ENCODE measurements at places on chromosomes 5 and 9.

DNA sequence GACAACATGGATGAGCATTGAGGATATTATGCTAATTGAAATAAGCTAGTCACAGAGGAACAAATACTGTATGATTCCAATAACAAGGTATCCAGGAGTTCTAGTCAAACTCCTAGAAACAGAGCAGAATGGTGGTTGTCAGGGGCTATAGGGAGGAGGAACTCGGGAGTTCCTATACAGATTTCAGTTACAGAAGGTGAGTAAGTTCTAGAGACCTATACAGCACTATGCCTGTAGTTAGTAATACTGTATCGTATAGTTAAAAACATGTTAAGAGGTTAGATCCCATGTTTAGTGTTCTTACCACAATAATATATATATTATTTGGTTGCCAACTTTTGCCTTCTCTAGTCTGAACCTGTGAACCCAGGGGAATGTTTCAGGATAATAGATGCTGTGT is 7.9 kb upstream of the OXCT1 start:
- H3K4me1 ChIP-seq = peaks cover 2% of the 10 kb centered on the region
- H3K4me3 ChIP-seq = no peak overlapping the region
- no peak overlapping the region for H3K27ac ChIP-seq
- peaks cover 5% of the 10 kb centered on the region for H3K36me3 ChIP-seq

GRCh38 chr9:116870566-116870965 is 183.5 kb downstream of the TRIM32 start:
- no peak overlapping the region for H3K4me3 ChIP-seq
- no peak for DNase-seq
- peaks cover 17% of the 10 kb centered on the region for H3K27me3 ChIP-seq
- H3K4me1 ChIP-seq = no peaks in the 10 kb centered on the region

- H3K27me3 ChIP-seq = no peaks in the 10 kb centered on the region
- peak within 1 kb of the TSS; percentile 91 for H3K27ac ChIP-seq
- peaks cover 10% of the 10 kb centered on the region for H3K36me3 ChIP-seq
- peak within 1 kb of the TSS; percentile 95 for H3K4me3 ChIP-seq
These were observed at the start of gene ALDH1B1 for GRCh38 chr9:38392235-38393127. ALDH1B1 (plus strand) TSS chr9:38392702; CDS start chr9:38395749, 3,047 bp downstream.

- no peak overlapping the region for H3K27ac ChIP-seq
- DNase-seq = no peak
- H3K27me3 ChIP-seq = peaks cover 16% of the 10 kb centered on the region
- no peaks in the 10 kb centered on the region for H3K36me3 ChIP-seq
- no peak overlapping the region for H3K4me3 ChIP-seq
These were observed 24.2 kb upstream of the ANKRD18A start for GRCh38 chr9:38644601-38645000.

GRCh38 chr5:58937031-58937681 is 354.3 kb downstream of the RAB3C start:
- no peak overlapping the region for H3K4me3 ChIP-seq
- no peaks in the 10 kb centered on the region for H3K27me3 ChIP-seq
- DNase-seq = no peak
- no peaks in the 10 kb centered on the region for H3K36me3 ChIP-seq
- H3K27ac ChIP-seq = no peak overlapping the region

GRCh38 chr5:176342766-176343458 is 18.7 kb downstream of the KIAA1191 start:
- peak overlapping the region; percentile 50 for H3K27ac ChIP-seq
- H3K27me3 ChIP-seq = no peaks in the 10 kb centered on the region

GRCh38 chr9:121206516-121207370 is 5.1 kb upstream of the RAB14 start:
- H3K4me1 ChIP-seq = peaks cover 7% of the 10 kb centered on the region
- H3K27me3 ChIP-seq = no peaks in the 10 kb centered on the region
- no peaks in the 10 kb centered on the region for H3K36me3 ChIP-seq
- H3K27ac ChIP-seq = no peak overlapping the region
- no peak overlapping the region for H3K4me3 ChIP-seq

- no peak overlapping the region for H3K27ac ChIP-seq
- no peaks in the 10 kb centered on the region for H3K36me3 ChIP-seq
- peaks cover 2% of the 10 kb centered on the region for H3K4me1 ChIP-seq
- no peak overlapping the region for H3K4me3 ChIP-seq
- DNase-seq = no peak
These were observed 65.2 kb downstream of the MSX2 start for GRCh38 chr5:174789596-174789995.

DNA sequence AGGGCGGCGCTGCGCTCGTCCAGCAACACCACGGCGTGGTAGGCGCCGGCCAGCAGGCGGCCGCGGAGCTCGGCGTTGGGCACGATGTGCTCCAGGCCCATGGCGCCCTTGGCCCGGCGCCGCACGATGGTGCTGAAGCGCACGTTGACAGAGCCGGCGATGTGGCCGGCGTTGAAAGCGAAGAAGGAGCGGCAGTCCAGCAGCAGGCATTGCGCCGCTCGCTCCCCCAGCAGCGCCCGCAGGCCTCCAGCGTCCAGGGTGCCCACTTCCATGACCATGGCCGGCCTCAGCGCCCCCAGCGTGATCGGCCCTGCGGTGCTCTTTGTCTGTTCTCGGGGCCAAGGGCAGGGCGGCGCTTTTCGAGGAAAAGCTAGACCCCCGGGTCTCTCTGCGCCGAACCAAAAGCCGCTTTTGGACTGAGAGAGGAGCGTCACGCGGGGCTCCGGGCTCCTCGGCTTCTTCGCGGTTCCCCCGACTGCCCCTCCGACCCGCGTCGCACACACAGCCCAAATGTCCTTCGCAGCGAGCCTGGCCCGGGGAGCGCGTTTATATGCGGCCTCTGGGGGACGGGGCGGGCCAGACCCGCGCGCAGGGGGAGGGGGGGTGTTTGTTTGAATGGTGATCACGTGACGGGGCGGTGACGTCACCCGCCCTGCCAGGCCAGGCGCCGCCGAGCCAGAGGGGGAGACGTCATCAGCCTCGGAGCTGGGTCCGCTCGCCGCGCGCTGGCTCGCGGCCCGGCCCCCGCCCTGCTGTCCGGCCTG is at the start of gene DUSP1:
TSS of gene DUSP1 (minus strand) at position 521 of the 764 bp plus-strand sequence. CDS start at position 278, 243 bp downstream.
- H3K27me3 ChIP-seq = no peaks in the 10 kb centered on the region
- H3K4me1 ChIP-seq = peaks cover 56% of the 10 kb centered on the region
- H3K27ac ChIP-seq = peak within 1 kb of the TSS; percentile 100
- peak within 1 kb of the TSS; percentile 89 for H3K4me3 ChIP-seq

GRCh38 chr9:6567140-6567591 is 78.4 kb downstream of the GLDC start:
- H3K27me3 ChIP-seq = peaks cover 8% of the 10 kb centered on the region
- no peak overlapping the region for H3K4me3 ChIP-seq
- no peak for DNase-seq
- no peaks in the 10 kb centered on the region for H3K36me3 ChIP-seq

DNA sequence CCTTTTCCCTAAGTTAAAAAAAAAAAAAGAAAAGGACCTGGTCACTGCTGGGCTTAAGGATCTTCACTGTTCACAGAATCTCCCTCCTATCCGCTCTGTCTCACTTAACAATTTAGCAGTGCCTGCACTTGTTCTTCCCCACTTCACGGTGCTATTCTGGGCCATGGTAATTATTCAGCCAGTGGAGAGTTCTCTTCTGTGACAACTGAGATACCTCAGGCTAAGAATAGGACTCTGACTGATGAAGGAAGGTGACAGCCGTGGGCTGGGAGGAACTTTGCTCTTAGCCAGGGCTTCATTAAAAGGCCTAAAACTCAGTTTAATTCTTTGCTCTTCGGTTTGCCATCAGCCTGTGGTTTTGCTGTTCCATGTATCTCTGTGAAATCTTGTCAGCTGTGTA is 51.9 kb upstream of the ENTREP1 start:
- no peak overlapping the region for H3K27ac ChIP-seq
- peaks cover 20% of the 10 kb centered on the region for H3K27me3 ChIP-seq
- DNase-seq = no peak
- no peaks in the 10 kb centered on the region for H3K4me1 ChIP-seq
- H3K4me3 ChIP-seq = no peak overlapping the region
- peaks cover 13% of the 10 kb centered on the region for H3K36me3 ChIP-seq

DNA sequence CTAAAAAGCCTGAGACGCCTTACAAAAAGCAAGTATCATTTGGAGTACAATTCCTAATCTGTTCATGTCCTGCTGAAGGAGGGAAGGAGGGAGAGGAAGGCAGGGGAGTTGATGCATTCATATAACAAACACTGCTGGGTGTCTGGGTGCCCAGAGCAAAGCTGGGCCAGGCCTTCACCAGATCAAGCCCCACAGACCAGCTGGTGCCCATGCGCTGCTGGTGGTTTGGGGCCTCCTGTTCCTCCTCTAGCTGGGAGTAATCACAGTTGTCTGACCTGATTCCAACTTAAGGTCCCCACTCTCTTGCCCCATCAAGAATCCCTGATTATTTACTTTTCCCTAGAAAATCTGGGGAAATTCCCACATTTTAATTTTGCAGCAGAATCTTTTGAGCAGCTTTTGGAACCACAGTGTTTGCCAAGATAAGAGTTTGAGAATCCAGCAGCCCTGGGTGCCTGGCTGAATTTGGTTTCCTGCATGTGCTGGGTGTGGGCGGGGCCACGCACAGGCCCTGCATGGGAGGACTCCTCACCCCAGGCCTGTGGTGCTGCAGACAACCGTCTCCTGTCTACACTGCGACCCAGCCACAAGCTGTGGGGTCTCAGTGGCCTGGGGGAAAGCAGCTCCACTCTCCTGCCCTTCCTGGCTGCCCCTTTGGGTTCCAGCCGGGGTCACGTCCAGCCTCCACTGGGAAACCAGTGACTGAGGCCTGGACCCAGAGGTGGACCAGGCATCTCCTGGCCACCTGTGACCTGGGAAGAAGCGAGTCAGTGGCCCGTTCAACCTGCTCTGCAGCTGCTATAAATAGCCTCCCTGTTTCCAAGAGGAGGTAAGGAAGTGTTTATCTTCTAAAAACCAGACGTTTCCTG is 47.5 kb downstream of the NEURL1B start:
- H3K36me3 ChIP-seq = no peaks in the 10 kb centered on the region
- peak; percentile 37 for DNase-seq
- H3K4me1 ChIP-seq = peaks cover 17% of the 10 kb centered on the region

DNA sequence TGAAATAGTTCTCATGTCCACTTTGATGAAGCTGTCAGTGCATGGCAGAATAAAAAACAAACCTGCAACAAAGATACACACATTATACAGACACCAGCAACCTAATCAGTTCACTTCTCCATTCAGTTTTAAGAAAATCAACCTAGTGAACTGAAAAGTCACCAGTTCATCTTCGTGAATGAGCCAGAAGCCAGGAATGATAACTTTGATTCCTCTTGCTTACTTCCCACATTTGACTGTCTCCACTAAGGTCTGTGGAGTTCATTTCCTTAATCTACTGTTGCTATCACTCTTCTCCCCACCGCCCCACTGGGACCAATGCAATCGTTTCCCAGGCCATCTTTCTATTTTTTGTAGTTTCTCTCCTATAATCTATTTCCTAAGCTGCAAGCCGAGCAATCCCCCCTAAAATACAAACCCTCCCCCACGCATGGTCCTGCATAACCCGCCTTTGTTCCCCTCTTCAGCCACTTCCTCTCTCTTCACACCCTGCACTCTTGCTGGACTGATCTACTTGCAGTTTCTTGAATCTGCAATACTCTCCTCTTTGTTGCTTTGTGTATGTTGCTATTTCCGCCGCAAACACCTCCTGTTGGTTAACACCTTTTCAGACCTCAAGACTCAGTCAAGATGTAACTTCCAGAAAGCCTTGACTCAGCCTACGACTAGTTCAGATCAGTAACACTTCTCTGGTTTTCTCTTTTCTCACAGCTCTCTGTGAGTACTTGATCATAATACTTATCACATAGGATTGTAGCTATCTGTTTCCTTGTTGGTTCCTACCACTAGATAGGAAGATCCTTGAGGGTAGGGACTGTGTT is 16.6 kb downstream of the STOM start:
- peak overlapping the region; percentile 70 for H3K27ac ChIP-seq
- peaks cover 2% of the 10 kb centered on the region for H3K27me3 ChIP-seq
- peak; percentile 48 for DNase-seq
- peak overlapping the region; percentile 48 for H3K4me3 ChIP-seq

DNA sequence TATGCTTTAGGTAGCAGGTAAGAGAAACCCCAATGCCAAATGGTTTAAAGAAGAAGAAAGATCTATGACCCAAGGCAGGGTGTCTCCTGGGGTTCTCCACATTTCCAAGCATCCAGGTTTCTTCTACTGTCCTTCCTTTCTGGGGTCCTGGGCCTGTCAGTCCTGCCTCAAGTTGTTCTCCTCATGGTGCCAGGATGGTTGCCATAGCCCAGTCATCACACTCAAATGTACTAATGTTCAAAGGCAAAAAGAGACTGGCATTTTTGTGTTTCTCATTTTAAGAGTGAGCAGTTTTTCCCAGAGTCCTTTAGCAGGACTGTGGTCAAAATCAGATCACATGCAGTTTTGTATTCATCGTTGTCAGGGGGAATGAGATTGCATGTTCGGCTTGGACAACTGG is 59.9 kb upstream of the BOD1 start:
- H3K27ac ChIP-seq = no peak overlapping the region
- H3K4me3 ChIP-seq = no peak overlapping the region
- H3K27me3 ChIP-seq = no peaks in the 10 kb centered on the region
- H3K4me1 ChIP-seq = no peaks in the 10 kb centered on the region

DNA sequence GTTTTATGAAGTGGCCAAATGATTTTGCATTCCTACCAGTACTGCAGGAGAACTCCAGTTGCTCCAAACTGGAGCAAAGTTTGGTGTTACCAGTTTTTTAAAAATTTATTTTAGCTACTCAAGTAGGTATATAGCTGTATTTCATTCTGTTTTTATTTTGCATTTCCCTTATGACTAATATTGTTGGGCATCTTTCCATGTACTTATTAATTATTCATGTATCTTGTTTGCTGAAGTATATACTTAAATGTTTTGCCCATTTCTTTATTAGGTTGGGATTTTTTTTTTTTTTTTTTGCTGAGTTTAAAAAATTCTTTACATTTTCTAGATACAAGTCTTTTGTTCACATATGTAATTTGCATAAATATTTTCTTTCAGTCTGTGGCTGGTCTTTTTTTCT is 386.6 kb upstream of the DAB2 start:
- H3K36me3 ChIP-seq = no peaks in the 10 kb centered on the region
- no peak for DNase-seq
- H3K4me1 ChIP-seq = no peaks in the 10 kb centered on the region
- no peak overlapping the region for H3K27ac ChIP-seq
- no peak overlapping the region for H3K4me3 ChIP-seq

- DNase-seq = no peak
- no peak overlapping the region for H3K27ac ChIP-seq
- peaks cover 42% of the 10 kb centered on the region for H3K4me1 ChIP-seq
- H3K27me3 ChIP-seq = no peaks in the 10 kb centered on the region
- H3K4me3 ChIP-seq = peak overlapping the region; percentile 73
- H3K36me3 ChIP-seq = no peaks in the 10 kb centered on the region
These were observed 37.5 kb upstream of the STRBP start for GRCh38 chr9:123305879-123306278.

DNA sequence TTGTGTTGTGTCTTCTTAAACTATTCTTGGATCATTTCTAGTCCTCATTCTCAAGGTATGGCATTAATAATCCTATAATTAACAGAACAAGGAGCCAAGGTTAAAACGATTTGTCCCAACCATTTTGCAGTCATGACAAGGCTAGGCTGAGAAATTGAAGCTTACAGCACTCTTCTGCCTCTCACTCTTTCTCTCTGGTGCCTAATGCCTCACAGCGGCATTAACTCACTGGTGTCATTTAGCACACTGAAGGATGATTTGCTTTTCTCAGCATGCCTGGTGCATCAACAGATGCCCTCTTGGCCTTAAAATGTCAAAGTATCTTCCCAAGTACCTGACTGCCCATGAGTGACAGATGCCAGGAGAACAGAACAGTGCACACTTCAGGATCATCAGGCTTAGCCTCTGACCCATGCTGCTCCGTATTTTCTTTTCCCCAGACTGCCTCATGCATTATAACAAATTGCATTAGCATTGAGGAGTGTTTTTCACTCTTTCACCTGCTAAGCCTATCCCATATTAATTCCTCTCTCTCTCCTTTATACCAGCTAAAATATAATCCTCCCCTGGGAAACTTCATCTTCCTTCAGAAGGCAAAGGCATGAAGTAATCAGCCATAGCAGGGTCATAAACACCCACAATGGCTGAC is 61.1 kb upstream of the SV2C start:
- H3K27me3 ChIP-seq = peaks cover 19% of the 10 kb centered on the region
- DNase-seq = no peak
- H3K4me1 ChIP-seq = no peaks in the 10 kb centered on the region
- no peak overlapping the region for H3K27ac ChIP-seq
- no peak overlapping the region for H3K4me3 ChIP-seq
- no peaks in the 10 kb centered on the region for H3K36me3 ChIP-seq

Data from naive thymus-derived CD8-positive, alpha-beta T cell (primary cell).